ENCODE measurements at places on chromosomes 5 and 9. TPM values are rescaled to one million over a fixed set of nuclear protein-coding genes. Genes with fewer than 3 reads are reported as not detected.

- DNase-seq = no peak
Measured at GRCh38 chr5:109186759-109187158, 223.0 kb downstream of the PJA2 start.

The CATSPER3 gene
- polyA plus RNA-seq = not detected

The NR5A1 gene
- not detected for polyA plus RNA-seq

GRCh38 chr5:39515881-39516280, 91.1 kb upstream of the DAB2 start:
- no peak for DNase-seq

GRCh38 chr5:569868-570361, 42.2 kb upstream of the CEP72 start:
- no peak for DNase-seq

The WNT8A gene
- polyA plus RNA-seq = not detected

The ANKRD31 gene
- polyA plus RNA-seq = not detected

The GRIN1 gene
- polyA plus RNA-seq = not detected

The PCDHGA2 gene
- polyA plus RNA-seq = not detected

GRCh38 chr9:81460693-81461092, 228.7 kb downstream of the TLE1 start:
- DNase-seq = no peak

- no peak for DNase-seq
Measured at GRCh38 chr5:93601071-93601801, 18.2 kb downstream of the NR2F1 start.

DNA sequence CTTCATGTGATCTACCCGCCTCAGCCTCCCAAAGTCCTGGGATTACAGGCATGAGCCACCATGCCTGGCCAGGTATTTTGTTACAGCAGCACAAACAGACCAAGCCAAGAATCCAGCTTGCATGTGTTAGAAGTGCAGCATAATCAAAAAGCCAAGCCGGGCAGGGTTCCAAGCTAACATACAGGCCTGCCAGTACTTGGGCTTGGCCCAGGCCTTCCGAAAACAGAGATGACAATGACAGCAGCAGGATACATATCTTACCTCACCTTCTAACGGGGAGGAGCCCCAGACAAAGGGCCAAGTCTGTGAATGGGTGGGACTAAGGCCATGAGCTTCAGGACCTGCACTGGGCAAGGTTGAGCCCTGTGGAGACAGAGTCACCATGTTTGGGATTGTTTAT, 91.4 kb upstream of the ZNF462 start:
- no peak for DNase-seq

GRCh38 chr5:138661291-138661960, 86.2 kb upstream of the HSPA9 start:
- DNase-seq = no peak

DNA sequence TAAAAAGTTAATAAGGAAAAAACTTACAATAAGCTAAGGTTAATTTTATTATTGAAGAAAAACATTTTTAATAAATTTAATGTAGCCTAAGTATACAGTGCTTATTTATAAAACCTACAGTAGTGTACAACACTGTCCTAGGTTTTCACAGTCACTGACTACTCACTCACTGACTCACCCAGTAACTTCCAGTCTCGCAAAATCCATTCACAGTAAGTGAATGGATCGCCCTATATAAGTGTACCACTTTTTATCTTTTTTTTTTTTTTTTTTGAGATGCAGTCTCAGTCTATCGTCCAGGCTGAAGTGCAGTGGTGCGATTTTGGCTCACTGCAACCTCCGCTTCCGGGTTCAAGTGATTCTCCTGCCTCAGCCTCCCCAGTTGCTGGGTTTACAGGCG, 47.7 kb downstream of the FNIP1 start:
- DNase-seq = no peak

Data from immature natural killer cell (primary cell).